ENCODE measurements at places on chromosomes 7 and 10. TPM values are rescaled to one million over a fixed set of nuclear protein-coding genes. Genes with fewer than 3 reads are reported as not detected.
A peak's percentile ranks its signal among the peaks of the same experiment; 100 is the strongest.

- DNase-seq, result no peak
Measured at GRCh38 chr10:132421847-132422751, 25.1 kb downstream of the PWWP2B start.

- no peak for DNase-seq
Measured at GRCh38 chr7:52355053-52355452, 680.4 kb upstream of the POM121L12 start.

DNA sequence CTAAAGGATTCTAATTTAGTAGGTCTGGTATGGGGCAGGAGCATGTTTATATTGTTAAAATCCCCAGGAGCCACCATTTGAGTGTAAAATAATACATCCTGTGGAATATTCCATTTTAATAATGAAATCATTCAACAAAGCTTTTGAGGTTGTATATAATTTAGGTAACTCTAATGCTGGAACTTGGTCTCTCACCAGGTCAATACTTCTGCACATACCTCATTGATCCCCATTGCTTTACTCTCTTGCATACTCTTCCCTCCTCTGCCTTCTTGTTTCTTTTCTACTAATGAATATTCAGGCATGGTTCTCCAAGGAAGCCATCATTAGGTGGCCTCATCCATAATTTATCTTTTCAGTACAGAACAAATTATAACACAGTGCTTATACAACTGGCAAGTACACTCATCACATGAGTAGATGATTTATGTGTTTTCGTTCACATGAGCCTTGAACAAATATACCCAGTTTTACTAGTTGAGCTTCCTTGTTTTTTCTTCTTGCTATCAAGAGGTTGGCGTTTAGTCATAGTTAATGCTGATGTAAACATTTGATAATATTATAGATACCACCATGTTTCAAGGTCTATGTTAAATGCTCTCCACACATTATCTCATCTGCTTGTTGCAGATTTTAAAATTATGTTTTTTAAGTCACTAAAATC lies 7.2 kb downstream of the PALS2 start:
- peak; percentile 5 for DNase-seq

DNA sequence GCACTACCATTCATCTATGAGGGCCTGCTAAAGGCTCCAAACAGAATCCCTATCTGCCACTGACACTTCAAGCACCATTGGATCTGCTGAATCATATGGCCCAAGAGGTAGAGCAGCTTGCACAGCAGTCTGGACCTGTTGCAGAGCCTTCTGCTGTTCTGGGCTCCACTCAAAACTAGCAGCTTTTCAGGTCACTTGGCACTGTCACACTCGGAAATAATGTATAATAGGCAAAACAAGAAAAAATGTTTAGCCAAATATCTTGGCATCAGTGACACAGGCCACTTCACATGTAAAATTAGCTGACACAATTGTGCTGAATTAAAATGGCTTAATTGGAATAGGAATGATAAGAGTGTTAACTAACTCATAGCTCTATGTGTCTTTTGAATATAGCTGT lies 1182.9 kb upstream of the LRRTM3 start:
- DNase-seq, result no peak

- no peak for DNase-seq
Measured at GRCh38 chr7:155336812-155337602, 39.3 kb downstream of the INSIG1 start.

- DNase-seq, result no peak
Measured at GRCh38 chr7:30865076-30865475, 46.6 kb upstream of the AQP1 start.

DNA sequence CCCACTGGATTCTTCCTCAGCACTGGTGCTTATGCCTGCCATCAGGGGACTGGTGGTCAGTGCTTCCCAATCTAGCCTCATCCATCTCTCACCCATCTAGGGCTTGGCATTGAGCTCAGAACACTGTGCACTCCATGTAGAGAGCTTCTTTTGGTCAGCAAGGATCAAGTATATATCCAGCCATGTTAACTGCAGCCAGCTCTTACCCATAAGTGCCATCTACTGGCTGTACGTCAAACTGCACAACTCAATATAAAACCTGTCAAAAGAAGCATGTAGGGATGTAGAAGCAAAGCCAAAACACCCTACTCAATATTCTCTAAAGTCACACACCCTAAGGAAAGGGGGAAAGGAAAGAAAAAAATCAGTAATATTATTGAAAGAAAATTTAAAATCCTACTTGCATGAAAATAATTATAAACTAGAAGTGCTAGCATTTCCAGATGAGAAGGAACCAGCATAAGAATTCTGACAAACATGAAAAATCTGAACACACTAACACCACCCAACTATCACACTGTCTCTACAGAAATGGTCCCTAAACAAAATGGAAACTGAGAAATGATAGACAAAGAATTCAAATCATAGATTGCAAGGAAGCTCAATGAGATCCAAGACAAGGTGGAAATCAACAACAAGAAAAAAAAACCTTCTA lies 531.1 kb upstream of the STEAP1 start:
- peak; percentile 19 for DNase-seq

- DNase-seq, result no peak
Measured at GRCh38 chr10:113073549-113074189, 123.6 kb downstream of the TCF7L2 start.

DNA sequence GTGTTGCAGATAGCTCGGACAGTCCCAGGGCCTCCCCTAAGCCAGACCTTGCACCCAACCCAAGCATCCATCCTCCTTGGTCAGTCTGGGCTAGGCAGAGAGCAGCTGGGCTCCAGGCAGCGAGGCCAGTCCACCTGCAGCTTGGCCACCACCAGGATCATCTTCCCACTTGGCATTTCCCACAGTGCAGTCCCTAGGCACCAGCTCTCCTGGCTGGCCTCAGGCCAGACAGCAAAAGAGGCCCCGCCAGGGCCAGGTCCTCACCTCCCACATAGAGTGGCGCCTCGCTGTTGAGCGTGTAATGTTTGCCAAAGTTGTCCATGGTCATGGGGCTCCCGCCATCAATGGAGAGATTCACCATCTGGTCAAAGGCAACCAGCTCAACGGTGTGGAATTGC lies 171.7 kb downstream of the LCOR start:
- no peak for DNase-seq

GRCh38 chr7:79709574-79710409 lies 256.3 kb upstream of the MAGI2 start:
- no peak for DNase-seq

DNA sequence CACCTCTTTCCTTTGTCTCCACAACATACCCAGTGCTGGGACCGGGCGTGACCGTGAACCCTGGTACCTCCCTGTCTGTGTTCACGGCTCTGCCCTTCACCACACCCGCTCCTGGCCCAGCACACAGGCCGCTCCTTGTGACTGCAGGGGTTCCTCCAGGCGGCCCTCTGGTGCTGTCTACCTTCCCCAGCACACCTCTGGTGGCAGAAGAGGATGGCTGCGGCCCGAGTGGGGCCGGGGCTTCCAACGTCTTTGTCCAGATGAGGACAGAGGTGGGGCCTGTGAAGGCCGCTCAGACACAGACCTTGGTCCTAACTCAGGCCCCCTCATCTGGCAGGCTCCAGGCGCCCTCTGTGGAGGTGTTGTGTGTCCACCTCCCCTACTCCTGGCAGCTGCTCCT lies 55.4 kb upstream of the SGMS1 start:
- no peak for DNase-seq

GRCh38 chr7:33750177-33750576 lies 155.2 kb upstream of the BMPER start:
- DNase-seq, result no peak

DNA sequence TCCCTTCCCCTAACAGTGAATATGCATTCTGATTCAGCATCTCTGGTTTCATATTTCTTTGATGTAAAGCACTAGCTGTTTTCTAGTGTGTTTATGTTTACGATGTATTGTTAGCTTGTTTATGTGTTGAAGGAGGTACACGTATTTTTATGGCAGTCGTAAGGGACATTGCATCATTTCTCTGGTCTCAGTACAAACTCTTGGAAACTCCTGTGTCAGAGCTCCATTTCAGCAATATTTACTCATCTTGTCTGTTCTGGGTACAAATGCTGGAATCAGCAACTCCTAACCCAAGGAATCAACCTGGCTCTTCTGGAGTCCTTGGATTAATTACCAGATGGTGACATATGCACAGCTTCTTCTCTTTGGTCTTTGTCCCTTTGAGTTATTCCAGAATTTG lies 270.0 kb upstream of the PLXDC2 start:
- no peak for DNase-seq

DNA sequence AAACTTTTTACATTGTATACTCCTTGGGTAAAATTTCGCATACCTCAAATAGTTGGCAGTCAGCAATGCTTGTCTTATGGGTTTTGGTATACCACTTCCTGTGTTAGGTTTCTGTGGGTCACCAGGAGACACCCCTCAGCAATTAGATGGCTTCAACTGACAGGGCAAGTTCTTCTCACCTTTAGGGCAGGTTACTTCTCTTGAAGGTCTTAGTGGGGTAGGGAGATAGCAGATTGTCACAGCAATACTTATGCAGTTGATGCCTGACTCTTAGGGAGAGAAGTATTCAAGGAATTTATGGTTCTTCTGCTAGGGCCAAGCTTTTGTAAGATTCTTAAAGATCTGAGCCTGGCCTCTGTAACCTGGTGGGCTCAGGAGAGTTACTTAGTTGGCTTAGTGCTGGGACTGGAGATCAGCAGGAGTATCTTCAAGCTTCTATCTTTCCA lies 42.9 kb downstream of the MKLN1 start:
- no peak for DNase-seq

KLLN gene
- total RNA-seq, result 0.13 TPM

RBP3 gene
- not detected for total RNA-seq

TFPI2 gene
- 290 TPM for total RNA-seq

SFMBT2 gene
- total RNA-seq, result 1.9 TPM

PHTF2 gene
- total RNA-seq, result 15.7 TPM

Measured in dermis microvascular lymphatic vessel endothelial cell (primary cell).